Endothelial cell (in vitro differentiated cells): ENCODE measurements at places on chromosomes 3 and 15. TPM values are rescaled to one million over a fixed set of nuclear protein-coding genes. Genes with fewer than 3 reads are reported as not detected.

The GOLGA8B gene
- 89.6 TPM for total RNA-seq

The BCL2A1 gene
- 2.1 TPM for total RNA-seq

The STRIT1 gene
- total RNA-seq: not detected

The ADPRH gene
- total RNA-seq: 5.1 TPM

The FBXL22 gene
- total RNA-seq: 0.31 TPM

The KNL1 gene
- total RNA-seq: 9.5 TPM

The DUOX2 gene
- total RNA-seq: 1.2 TPM

The CCR3 gene
- not detected for total RNA-seq

The RHCG gene
- total RNA-seq: not detected

The LRIG1 gene
- 25.1 TPM for total RNA-seq

The FETUB gene
- total RNA-seq: not detected

The SLC24A5 gene
- total RNA-seq: not detected

The DTWD1 gene
- total RNA-seq: 14.5 TPM

The LIPH gene
- 2.5 TPM for total RNA-seq

The HEXA gene
- total RNA-seq: 123 TPM

The NDN gene
- 54.7 TPM for total RNA-seq

The CEP70 gene
- 12.3 TPM for total RNA-seq

The RTP1 gene
- total RNA-seq: not detected

The AGTR1 gene
- total RNA-seq: not detected

The TM4SF1 gene
- total RNA-seq: 0.97 TPM

The SNURF gene
- 12.3 TPM for total RNA-seq

The MINDY2 gene
- total RNA-seq: 14.2 TPM

The BMF gene
- total RNA-seq: 153 TPM

The LRRC31 gene
- total RNA-seq: 0.23 TPM

The CISH gene
- total RNA-seq: 2.6 TPM

The RASL12 gene
- 0.69 TPM for total RNA-seq

The ASB14 gene
- total RNA-seq: not detected

The MCF2L2 gene
- 1.8 TPM for total RNA-seq
